ENCODE measurements at places on chromosomes 3 and 15.

GRCh38 chr3:61813636-61814035 is 252.3 kb downstream of the PTPRG start:
- no peak for DNase-seq

- no peak for DNase-seq
These were observed 30.7 kb upstream of the EIF1B start for GRCh38 chr3:40278791-40279190.

- DNase-seq, result no peak
These were observed 42.2 kb upstream of the PRR23E start for GRCh38 chr3:127150513-127151250.

DNA sequence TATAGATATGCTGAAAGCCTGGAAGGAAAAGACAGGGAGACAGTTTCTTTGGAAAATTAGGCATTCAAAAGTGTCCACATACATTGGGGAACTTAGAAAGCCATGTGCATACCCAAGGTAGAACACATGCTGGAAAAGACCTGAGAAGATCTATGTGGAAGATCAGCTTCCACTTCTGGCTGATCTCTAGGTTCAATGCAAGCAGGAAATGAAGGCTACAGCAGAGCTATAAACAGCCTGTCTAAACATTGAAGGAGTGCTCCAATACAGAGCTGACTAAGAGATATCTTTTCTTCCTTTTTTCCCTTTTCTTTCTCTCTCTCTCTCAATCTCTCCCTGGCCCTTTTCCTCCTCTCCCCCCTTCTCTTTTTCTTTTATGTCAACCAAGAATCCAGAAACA is 73.6 kb upstream of the TCF12 start:
- DNase-seq, result no peak

DNA sequence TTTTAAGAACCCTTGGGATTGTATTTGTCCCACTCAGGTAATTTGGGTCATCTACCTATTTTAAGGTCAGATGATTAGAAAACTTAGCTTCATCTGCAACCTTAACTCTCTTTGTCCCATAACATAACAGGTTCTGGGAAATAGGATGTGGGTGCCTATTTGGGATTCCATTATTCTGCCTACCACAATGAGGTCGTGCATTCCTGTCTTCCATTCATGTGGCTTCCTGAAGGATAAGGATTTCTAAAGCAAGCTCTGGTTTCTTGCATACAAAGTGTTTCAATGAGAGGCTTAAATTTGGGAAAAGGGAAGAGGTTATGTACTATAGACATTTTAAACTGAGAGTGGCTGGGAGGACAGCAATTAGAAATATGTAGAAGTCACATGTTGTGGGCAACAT is 190.3 kb downstream of the MCTP2 start:
- DNase-seq, result no peak

- no peak for DNase-seq
These were observed 53.6 kb downstream of the CFAP92 start for GRCh38 chr3:128940252-128940651.

DNA sequence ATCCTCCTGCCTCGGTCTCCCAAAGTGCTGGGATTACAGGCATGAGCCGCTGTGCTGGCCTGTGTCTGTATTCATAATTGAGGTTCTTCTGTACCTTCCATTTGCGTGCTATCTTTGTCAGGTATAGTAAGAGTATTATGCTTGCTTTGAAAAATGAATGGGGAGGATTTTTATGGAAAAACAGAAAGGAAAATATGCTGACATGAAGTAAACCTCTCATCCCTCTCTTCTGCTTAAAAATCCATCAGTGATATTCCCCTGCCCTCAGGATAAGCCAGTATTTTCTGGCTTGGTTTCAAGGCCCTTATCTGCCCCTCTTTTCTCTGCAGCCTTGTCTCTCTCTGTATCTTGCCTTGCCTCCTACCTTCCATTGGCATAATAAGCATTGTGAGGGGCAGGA is 80.7 kb downstream of the NR1D2 start:
- no peak for DNase-seq

DNA sequence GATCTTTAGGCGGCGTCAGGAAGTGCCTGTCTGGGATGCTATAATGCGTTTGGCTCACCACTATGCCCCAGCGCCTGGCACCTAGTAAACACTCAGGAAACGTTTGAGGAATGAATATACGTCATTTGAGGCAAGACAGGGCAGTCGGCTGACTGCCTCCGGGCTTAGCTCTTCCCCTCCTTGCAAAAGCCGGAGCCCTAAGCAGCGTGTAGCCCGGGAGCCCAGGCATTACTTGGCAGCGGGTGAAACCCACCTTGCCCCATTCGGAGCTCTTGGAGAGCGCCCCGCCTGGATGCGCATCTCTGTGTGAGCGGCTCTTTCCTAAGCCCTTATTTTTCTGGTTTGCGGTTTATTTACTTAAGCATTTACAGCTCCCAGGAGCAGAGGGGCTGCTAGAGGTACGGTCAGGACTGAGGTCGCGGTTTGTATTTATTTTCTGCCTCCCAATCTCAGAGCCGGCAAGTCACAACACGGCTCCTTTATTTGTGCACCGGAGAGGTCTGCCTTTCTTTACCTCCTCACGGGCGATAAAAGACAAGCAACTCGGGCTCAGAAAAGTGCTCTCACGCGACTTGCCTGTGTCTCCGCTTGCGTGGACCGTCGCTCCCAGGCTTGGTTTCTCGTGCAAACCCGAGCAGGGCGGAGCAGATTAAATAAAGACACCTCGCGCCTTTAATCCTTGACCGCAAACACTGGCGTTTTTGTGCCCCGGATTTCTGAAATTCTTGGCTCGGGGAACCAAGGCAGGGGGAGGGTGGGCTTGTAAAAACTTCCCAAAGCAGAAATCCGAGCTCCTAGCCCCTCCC is 737 bp upstream of the ITPR1 start:
- peak; percentile 69 for DNase-seq

DNA sequence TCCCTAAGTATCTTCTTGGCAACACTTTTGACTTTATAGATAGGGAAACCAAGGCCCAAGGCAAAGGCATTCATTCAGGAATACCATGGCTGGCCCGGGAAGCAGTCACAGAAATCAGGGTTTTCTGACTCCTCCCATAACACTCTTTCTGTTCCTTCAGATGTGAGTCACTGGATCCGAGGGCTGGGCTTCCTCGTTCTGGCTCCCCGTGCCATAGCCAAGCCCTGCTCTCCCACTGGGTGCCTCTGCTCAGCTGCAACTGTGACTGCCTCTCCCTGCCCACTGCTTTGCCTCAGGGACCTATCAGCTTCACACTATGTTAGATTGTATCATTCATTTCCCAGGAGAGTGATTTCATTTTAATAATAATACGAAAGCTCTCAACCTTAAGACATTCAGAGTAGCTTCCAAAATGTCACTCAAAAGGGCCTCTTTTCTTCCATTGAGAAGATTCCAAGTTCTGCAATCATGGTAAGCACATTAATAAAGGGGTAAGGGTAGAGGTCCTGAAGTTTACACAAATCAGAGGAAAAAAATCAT is 50.2 kb downstream of the GABRB3 start:
- DNase-seq, result peak; percentile 47

DNA sequence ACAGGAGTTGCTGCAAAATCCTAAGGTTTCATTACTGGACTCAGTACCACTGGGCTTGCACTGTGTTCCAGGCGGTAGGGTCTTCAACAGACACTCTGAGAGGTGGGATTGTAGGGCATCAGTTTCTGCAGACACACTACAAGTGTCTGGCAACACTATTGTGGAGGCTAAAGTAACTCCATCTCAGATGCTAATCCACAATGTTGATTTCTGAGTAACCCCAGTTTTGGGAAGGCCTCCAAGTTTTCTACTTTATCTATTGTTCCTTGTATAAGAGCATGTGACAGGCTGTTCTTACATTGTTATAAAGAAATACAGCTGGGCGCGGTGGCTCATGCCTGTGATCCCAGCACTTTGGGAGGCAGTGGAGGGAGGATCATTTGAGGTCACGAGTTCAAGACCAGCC is 2.5 kb upstream of the ABHD5 start:
- DNase-seq, result no peak

GRCh38 chr15:60635507-60636352 is 156.8 kb upstream of the ICE2 start:
- DNase-seq, result no peak

GRCh38 chr3:89303701-89304100 is 196.3 kb downstream of the EPHA3 start:
- DNase-seq, result no peak

DNA sequence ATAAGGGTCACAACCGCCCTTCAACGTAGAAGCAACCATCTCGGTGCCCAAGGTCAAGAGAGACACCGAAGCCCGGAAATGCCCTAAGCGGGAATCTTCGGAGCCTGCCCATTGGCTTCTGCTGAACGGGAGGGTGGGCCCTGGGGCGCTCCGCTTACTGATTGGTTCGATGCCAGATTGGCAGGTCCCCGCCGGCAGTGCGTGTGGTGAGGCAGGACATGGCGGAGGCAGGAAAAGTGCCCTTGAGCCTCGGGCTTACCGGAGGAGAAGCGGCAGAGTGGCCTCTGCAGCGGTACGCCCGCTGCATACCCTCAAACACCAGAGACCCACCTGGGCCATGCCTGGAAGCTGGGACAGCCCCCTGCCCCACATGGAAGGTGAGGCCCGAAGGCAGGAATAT is at the start of gene REC114:
Gene REC114 (plus strand): TSS at position 197 of the 400 bp plus-strand sequence. CDS start 22 bp downstream, at position 219.
- DNase-seq, result no peak

DNA sequence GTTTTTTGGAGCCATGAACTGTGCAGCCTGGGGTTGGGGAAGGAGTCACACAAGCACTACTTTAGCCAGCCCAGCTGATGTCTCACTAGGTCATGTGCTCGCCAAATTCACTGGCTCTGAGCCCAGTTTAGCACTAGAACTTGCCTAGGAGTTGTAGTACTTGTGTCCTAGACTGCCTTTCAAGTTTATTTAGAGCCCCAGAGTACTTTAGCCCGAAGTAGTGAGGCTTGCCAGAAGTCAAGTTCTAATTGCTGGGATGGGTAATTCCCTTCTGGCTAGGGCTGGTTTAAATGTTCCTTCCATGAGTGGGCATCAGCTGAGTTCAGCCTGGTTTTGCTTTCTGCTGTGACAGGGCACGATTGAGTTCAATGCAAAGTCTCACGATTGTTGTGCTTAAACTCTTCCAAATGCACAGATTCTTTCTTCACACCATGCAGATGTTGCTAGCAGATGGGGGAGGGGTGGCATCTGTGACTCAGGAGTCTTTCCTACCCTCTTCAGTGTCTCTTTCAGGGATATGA is 228.2 kb upstream of the ZPLD1 start:
- DNase-seq, result no peak

DNA sequence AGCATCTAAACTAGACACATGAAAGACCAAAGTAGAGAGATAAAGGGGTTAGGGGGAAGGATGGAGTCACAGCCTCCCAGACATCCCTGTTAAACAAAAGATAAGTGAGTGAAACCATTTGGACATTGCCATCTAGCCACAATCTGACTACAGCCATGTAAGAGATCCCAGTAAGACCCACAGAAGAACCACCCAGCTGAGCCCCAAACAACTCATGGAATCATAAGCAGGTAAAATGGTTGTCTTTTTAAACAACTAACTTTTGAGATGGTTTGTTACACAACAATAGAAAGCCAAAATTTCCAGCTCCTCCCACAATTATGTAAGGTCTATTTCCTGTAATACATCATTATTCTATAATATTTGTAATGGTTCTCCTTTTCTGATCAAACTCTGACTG is 437.5 kb downstream of the IGSF11 start:
- no peak for DNase-seq

- DNase-seq, result peak; percentile 80
These were observed 205.9 kb upstream of the IGF1R start for GRCh38 chr15:98442379-98442833.

GRCh38 chr3:126146525-126147146 is 33.8 kb downstream of the ALDH1L1 start:
- DNase-seq, result no peak

DNA sequence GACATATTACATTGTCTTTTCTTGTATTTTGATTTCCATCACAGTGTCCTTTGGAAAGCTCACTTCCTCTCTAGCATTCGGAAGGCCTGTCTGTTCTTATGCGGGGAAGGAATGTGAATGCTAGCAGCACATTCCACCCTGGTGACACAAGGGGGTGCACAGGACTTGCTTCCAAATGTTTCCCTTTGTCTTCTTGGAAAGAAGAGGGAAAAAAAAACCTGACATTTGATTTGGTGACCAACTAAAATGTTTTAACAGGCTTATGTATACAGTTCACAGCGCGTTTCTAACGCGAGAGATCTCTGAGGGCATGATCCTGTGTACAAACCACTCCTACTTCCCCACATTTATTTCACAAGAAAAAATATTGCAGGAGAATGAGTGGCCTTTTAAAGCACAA is 107.6 kb upstream of the FXR1 start:
- DNase-seq, result peak; percentile 65

GRCh38 chr3:67678665-67679064 is 24.3 kb upstream of the SUCLG2 start:
- DNase-seq, result no peak

Data from H1 (cell line).